ENCODE measurements at places on chromosomes 13 and 19.

DNA sequence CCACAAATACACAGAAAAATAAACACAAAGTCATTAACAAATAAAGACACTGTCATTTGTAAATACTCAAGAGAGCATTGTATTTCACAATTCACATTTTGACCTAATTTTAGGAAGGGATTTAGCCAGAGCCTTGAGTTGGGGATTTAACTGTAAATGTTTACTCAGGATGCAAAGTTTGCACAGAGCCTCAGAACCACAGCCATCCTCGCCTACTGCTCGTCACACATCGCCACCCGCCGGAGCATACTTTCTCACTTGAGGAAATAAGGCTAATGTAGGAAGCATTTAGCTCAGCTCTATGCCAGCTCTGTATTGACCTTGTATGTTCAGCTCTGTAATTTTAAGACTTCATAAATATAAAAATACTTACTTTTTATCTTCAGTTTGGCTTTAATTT lies 442.7 kb downstream of the OXGR1 start:
- no peak for DNase-seq

GRCh38 chr19:35216016-35216832 lies 12.3 kb downstream of the FAM187B start:
- DNase-seq, result no peak

DNA sequence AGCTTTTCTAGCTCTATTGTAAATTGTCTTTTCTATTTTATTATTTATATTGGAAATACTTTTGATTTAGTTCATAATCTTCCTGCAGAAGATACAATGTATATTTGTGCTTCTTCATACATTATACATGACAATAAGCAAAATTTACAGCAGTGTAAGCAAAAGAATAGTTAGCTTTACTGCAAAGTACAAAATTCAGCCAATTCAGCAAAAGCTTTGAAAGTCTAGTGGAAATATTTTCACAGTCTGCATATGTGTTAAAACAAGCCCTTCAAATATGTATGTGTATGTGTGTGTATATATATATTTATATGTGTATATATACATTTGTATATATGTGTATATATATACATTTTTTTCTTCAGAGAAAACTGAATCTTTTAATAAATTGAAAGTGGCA lies 879.1 kb downstream of the SLITRK1 start:
- DNase-seq, result no peak

DNA sequence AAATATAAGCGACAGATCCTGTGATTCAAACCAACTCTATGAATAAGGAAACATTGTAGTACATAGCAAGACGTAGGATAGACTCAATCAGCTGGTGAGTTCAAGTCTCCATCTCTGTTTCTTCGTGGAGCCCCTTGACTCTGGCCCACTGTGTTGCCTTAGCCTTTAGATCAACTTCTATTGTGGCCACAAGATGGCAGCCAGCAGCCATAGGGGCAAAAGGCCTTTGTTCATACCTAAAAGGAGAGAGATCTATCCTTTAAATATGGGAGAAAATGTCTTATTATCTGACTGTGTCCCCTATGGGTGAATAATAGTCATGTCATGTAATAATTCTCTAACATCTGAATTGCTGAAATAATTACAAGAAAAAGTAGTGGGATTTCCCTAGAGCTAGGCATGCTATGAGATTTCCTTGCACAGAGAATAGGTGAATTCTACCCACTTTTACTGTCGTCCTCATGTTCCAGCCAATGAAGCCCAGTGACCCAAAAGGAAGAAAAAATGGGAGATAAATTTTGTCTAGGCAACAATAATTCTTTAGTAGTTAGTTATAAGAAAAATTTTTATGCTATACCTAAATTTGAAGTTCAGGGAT lies 129.4 kb downstream of the PCDH20 start:
- no peak for DNase-seq

DNA sequence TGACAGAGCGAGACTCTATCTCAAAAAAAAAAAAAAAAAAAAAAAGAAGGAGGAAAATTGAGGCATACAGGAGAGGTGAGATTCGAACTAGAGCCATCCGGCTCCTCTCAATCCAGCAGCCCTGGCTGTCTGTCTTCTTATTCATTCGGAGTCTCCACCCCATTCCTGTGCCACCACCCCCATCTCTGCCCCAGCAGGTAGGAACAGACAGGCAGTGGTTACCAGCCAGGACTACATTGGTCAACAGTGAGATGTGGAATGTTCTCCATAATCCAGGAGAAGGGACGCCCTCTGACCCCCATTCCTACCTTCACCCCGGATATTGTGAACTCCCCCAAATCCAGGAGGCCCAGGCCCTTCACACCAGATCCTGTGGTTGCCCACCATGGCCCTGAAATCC lies 6.6 kb upstream of the S1PR2 start:
- DNase-seq, result no peak

DNA sequence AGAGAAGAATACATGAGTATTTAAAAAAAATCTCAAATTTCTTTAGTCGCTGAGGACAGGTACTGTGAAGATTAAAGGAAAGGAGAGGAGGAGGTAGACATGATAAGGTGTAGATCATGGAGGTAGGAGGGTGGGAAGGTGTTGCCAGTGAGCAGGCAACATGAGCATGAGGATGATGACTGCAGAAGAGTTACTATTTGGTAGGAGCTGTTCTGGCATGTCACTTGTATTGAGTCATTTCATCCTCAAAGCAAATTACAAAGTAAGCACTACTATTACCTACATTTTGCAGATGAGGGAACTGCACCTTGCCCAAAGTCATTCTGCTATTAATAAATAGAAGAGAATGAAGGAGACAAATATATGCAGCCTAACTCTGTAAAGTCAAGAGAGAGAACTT lies 435.8 kb upstream of the KLF12 start:
- DNase-seq, result no peak

GRCh38 chr13:22931576-22931975 lies 249.2 kb upstream of the SGCG start:
- DNase-seq, result no peak

DNA sequence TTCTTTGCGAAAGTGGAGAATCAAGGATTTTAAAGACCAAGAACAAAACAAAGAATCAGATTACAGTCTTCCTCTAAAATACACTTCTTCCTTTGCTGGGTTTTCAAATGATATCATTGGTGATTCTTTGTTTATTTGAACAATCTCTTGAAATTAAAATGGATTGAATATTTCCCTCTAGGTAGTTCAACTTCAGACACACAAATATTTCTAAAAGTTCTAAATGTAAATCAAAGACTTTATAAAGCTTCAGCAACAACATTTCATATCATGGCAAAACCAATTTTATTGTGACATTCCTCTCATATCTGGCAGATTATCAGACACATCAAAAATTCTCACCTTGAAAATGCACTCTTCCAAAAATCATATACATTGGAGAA lies 13.0 kb downstream of the ZIC2 start:
- DNase-seq, result no peak

GRCh38 chr19:52188822-52189734 lies 774 bp upstream of the PPP2R1A start:
- peak; percentile 70 for DNase-seq

- DNase-seq, result no peak
Observed at GRCh38 chr13:59533561-59534555, 629.9 kb downstream of the DIAPH3 start.

- no peak for DNase-seq
Observed at GRCh38 chr13:113935001-113935844, 38.7 kb downstream of the C13orf46 start.

GRCh38 chr13:45796426-45797235 lies 54.9 kb downstream of the SIAH3 start:
- no peak for DNase-seq

- peak; percentile 40 for DNase-seq
Observed at GRCh38 chr19:3324405-3324856, 42.0 kb upstream of the NFIC start.

DNA sequence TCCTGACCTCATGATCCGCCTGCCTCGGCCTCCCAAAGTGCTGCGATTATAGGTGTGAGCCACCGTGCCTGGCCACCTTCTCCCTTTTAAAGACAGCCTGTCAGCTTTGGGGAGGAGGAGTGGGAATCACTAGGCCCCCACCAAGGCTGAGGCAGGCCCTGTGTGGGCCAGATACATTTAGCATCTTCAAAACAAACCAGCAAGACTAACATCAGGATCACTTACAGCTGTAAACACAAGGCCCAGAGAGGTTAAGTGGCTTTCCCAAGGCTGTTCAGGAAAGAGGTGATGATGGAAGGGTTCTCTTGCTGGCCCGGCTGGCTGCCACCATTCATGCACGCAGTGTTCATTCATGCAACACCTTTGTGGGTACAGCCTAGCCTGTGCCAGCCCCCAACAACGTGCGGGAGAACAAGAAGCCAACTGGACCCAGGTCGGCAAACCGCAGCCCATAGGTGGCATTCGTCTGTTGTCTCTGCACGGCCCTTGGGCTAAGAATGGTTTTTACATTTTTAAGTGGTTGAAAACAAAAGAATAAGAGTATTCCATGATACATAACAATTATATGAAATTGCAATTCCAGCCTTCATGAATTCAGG lies 23.0 kb downstream of the IER2 start:
- no peak for DNase-seq

GRCh38 chr13:77536358-77536757 lies 852 bp downstream of the SCEL start:
- DNase-seq, result no peak

Measured in prostate gland (tissue), 2 donors.